ENCODE measurements at places on chromosomes 2 and 18. TPM values are rescaled to one million over a fixed set of nuclear protein-coding genes. Genes with fewer than 3 reads are reported as not detected.

The FIGN gene
- total RNA-seq: 1.2 TPM

The RNF152 gene
- 14.7 TPM for total RNA-seq

The PFN4 gene
- 0.44 TPM for total RNA-seq

The MFSD2B gene
- not detected for total RNA-seq

The SLC9A2 gene
- under 0.01 TPM for total RNA-seq

The CPO gene
- 0.17 TPM for total RNA-seq

The POMC gene
- total RNA-seq: 3.8 TPM

The MYO5B gene
- not detected for total RNA-seq

The VPS54 gene
- 21.2 TPM for total RNA-seq

The NIF3L1 gene
- total RNA-seq: 25.2 TPM

The CACNB4 gene
- total RNA-seq: 1.2 TPM

The TLX2 gene
- 0.58 TPM for total RNA-seq

The GPR39 gene
- total RNA-seq: 1.3 TPM

The BMP10 gene
- not detected for total RNA-seq

The SAG gene
- total RNA-seq: not detected

The IL1A gene
- total RNA-seq: 0.33 TPM

The LRRTM1 gene
- not detected for total RNA-seq

The CAPN14 gene
- total RNA-seq: 0.33 TPM

The RAB6C gene
- not detected for total RNA-seq

The PER2 gene
- total RNA-seq: 5.4 TPM

The CELF4 gene
- total RNA-seq: not detected

The ERICH2 gene
- total RNA-seq: not detected

The HES6 gene
- 2.9 TPM for total RNA-seq

The SKOR2 gene
- total RNA-seq: not detected

The TUBA3E gene
- total RNA-seq: not detected

The RPRM gene
- 0.15 TPM for total RNA-seq

The LRRTM4 gene
- total RNA-seq: under 0.01 TPM

The CYP26B1 gene
- total RNA-seq: under 0.01 TPM

The C2orf80 gene
- not detected for total RNA-seq

The PSTPIP2 gene
- 11.5 TPM for total RNA-seq

The LAMA1 gene
- 3.6 TPM for total RNA-seq

Data from smooth muscle cell of trachea (primary cell).